ENCODE measurements at places on chromosomes 16 and 17. TPM values are rescaled to one million over a fixed set of nuclear protein-coding genes. Genes with fewer than 3 reads are reported as not detected.

HBA1 gene
- total RNA-seq, result not detected

WBP2 gene
- total RNA-seq, result 44.2 TPM

DNA sequence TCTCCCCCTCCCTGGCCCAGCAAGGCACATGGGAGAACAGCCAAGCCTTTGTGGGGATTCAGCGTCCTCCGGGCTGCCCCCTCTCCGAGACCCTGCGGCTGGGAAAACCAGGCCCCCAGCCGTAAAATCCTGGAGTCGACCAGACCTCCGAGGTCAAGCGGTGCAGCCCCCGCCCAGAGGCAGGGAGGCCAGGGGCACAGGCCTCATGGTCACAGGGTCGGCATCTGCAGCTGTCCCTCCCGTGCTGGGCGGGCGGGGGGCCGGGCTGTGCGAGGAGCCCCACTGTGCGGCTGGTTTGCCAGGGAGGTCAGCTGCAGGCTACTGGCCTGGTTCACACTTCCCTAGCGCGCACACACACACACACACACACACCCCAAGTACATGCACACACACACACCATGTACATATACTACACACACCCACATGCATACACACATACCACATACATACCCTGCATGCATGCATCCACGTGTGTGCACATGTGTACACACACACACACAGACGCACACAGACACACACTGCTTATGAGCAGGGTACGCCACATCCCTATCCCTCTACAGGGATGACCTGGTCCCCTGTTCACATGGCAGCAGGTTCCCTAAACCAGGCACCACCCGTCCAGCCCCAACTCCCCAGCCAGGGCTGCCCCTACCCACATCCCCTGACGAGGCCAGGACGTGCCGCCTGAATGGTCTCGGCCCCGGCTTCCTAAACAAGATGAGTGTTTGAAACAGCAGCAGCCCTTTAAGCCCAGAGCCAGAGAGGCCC lies 108.9 kb upstream of the CIBAR2 start:
- DNase-seq, result no peak

GRCh38 chr16:2467528-2468232 lies 3.4 kb upstream of the NTN3 start:
- peak; percentile 79 for DNase-seq

DNA sequence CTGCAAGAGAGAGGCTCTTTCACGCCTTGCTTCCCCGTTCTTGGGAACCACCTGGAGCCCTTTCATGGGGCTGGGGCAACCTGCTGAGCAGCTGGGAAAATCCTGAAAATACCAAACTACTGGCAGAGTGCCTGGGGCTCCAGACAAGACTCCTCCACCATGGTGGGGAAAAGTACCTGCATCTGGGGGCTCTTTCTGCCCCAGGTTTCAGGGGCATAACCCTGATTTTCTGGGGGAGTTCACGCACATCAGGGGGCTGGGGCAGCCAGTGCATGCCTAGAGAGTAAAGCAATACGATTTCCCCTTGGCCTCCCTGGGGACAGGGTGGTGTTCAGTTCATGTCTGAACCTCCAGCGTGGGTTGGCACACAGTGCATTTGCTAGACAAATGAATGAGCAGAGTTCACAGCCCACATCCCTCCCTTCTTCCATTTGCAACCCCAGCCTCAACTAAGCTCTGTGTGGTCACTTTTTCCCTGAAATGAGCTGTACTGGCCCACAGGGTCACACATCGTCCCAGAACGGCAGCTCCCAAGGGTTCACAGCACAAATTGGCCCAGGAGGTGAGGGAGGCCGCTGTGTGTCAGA lies 5.2 kb upstream of the CDC42EP4 start:
- peak; percentile 27 for DNase-seq

DNA sequence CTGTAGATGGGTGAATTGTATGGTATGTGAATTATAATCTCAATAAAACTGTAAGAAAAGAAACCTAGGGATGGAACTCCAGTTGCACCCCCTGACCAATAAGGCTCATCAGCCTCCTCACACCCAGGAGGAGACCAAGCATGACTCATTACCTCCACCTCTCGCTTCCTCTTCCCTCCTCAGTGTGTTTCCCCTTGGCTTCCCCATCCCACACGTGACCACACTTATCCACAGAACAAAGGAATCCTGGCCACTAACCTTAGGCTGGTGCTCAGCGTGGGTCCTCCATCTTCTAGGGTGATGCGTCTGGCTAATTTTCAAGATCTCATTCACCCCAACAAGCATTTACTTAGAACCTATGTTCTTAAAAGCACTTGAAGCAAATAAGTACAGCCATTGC lies 36.2 kb upstream of the MAP3K14 start:
- DNase-seq, result no peak

GRCh38 chr17:72613396-72613795 lies 479.1 kb downstream of the SLC39A11 start:
- DNase-seq, result no peak

DNA sequence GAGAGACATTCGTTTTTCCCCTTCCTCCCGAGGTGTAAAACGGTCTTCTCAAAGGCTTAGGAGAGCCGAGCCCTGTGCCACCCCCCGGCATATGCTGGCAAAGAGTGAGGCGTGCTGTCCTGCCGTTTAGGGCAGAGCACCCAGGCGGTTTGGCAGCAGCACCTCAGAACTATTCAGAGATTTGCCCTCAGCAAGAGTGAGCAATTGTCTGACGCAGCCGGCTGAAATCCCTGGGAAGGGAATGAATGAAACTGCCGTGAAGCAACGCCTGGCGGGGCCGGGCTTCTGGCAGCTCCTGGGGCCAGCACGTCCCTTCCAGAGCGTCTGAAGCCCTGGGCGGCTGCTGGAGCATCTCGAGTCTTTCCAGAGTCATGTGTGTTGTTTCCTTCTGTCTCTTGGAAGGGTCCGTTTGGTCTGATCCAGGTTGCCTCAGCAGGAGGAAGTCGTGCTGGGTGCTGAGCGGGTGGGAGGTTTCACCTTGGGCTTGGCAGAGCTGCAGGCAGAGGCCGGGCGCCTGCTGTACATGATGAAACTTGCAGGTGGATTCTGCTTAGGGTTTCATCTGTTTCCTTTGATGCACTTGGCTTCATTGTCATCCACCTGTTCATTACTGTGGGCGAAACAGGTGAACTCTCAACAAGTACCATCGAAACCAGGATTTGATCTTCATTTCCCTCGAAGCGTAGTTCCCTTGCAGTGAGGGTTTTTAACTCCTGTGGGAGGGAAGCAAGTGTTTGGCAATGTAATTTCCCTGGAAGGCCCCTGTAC lies 35.4 kb downstream of the TBCD start:
- no peak for DNase-seq

NPIPA3 gene
- not detected for total RNA-seq

- DNase-seq, result no peak
Measured at GRCh38 chr16:86080982-86081381, 182.0 kb downstream of the IRF8 start.

DNA sequence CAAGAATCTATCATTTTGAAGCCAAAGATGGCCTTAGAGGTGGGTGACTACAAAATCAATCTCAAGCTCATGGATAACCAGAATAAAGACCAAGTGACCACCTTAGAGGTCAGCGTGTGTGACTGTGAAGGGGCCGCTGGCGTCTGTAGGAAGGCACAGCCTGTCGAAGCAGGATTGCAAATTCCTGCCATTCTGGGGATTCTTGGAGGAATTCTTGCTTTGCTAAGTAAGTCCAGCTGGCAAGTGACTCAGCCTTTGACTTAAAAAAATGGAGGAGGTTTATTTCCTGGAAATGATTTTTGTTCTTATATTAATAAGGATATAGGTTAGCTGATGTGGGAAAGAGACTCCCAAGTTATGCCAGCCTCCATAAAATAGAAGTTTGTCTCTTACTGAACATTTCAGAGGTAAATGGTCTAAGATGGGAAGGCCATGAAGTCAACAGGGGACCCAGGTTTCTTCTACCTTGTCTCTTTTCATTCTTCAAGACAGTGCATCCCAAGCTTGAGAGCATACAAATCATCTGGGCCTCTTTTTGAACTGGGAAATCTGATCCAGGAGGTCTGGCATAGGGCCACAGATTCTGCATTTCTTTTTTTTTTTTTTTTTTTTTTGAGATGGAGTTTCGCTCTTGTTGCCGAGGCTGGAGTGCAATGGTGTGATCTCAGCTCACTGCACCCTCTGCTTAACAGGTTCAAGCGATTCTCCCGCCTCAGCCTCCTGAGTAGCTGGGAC lies 19.8 kb upstream of the TANGO6 start:
- DNase-seq, result no peak

DRC3 gene
- total RNA-seq, result 2.9 TPM

Data from body of pancreas (tissue), 4 donors.